Activated CD4-positive, alpha-beta T cell treated with anti-CD3 and anti-CD28 coated beads for 48 hours (primary cell): ENCODE measurements at places on chromosomes 5 and 9.

DNA sequence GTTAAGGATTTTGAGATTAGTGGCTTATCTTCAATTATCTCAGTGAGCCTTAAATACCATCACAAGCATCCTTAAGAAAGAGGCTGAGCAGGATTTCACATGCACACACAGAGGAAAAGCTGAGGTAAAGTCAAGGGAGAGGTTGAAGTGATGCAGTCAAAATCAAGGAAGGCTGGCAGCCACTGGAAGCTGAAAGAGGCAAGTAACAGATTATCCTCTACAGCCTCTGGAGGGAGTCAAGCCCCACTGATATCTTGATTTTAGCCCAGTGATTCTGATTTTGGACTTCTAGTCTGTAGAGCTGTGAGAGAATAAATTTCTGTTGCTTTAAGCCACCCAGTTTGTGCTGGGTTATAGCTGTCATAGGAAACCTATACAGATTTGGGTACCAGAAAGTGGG is 80.1 kb downstream of the ANKRD31 start:
- no peak for DNase-seq

DNA sequence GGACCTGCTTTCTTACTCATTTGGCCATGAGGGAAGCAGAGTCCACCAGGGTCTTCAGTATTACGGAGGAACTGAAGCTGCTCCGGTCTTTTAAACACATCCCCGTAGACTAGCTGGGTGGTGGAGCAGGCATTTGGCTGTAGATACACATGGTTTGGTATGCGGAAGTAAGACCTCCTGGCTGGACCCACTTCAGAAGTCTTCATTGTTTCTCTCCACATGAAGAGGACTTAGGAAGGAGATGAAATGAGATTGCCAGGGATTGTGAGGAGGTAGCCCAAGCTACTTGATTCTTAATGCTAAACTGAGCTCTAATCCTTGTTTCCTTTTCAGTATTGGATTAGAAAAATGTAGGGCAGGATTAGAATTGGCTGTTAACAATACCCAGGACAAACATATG is 32.9 kb downstream of the STXBP1 start:
- no peak for DNase-seq

- no peak for DNase-seq
Measured at GRCh38 chr5:102278231-102278630, 17.9 kb downstream of the SLCO4C1 start.

GRCh38 chr9:95157481-95158151 is 159.9 kb downstream of the FANCC start:
- no peak for DNase-seq

DNA sequence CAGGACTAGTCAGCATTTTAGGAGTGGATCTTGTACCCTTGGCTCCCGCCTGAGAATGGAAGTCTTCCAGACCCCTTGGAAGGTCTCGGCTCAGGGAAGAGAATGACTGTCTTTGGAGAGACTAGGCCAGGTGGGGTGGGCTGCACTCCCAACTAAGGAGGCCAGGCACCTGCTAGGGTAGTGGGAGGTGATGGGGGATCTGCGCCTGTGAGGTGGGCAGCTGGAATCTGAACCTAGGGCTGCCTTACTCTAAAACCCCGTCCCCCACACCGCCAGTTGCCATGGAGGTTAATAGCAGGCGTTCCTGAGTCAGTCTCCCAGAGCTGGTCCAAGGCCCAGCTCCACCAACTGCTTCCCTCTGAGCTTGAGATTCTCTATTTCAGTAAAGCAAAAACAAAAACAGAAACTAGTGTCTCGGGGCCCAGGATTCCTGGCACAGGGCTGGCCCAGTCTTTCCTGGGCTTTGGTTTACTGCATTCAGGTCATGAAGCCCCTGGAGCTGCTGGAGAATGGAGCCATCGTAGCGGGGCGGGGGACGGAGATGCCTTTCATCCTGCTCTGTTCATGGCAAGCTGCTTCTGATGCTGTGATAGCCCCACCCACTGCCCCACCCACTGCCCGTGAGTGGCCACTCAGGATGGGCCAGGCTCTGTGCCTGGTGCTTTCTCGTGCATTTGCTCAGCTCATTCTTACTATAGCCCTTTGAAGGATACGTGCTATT is 57.5 kb downstream of the DAB2IP start:
- no peak for DNase-seq

GRCh38 chr9:21506626-21507482 is 24.7 kb upstream of the IFNE start:
- DNase-seq: no peak

DNA sequence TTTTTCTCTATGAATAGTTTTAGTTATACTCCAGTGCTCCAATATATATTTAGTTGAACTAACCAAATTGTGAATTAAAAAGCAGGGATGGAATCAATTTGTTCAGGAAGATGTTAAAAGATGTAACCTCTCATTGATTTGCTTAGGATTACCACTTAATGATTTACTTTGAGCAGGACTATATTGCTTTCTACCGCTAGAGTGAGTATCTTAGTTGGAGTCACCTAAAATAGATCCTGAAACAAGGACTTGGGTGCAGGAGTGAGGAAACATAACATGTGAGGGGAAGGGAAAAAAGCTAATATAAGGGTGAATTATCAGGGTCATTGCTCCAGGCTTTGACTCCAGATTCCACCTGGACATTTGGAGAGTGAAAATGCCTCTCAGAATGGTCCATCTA is 2277.4 kb upstream of the C9orf72 start:
- DNase-seq: no peak

GRCh38 chr5:144126707-144127106 is 43.8 kb downstream of the YIPF5 start:
- no peak for DNase-seq

DNA sequence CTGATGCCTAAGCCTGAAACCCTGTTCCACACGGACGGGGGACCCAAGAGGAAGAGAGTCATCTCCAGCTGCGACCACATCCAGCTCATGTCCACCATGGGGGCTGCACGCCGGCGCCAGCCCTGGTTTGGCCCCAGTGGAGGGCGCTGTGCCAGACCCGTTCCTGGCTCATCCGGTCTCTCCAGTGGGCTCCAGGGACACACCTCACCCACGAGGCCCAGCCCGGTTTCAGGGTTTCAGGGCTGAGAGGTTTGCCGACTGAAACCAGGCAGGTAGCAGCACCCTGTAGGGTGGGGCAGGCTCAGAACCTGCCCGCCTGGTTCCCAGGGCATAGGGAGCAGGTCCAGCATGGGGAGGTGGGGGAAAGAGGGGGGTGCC is 71.4 kb upstream of the STXBP1 start:
- no peak for DNase-seq

GRCh38 chr9:21470126-21470525 is 12.0 kb downstream of the IFNE start:
- DNase-seq: no peak

DNA sequence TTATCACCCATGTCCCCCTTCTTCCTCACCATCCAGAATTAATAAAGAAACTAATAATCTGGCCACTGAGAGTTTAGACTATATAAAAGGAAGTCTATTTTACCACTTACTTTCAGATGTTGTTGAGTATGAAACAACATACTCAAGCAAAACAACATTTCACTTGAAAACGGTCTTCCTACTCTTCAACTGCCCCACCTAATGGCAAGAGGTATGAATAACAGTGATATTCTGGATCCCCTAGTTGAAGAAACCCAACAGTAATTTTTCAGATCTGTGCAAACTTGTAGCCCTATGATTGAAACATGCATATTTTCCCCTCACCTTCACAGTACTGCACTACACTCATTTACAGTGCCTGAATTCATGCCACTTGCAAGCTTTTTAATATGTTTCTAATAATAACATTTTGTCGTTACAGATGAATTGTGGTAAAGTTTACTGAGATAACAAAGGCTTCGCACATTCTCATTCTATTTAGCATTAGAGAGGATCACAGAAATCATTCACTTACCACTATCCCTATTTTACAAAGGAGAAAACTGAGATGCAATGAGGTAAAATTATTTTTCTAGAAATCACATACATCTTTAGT is 267.9 kb upstream of the PDE4D start:
- DNase-seq: no peak

GRCh38 chr9:114532561-114533237 is 27.4 kb upstream of the WHRN start:
- DNase-seq: no peak

DNA sequence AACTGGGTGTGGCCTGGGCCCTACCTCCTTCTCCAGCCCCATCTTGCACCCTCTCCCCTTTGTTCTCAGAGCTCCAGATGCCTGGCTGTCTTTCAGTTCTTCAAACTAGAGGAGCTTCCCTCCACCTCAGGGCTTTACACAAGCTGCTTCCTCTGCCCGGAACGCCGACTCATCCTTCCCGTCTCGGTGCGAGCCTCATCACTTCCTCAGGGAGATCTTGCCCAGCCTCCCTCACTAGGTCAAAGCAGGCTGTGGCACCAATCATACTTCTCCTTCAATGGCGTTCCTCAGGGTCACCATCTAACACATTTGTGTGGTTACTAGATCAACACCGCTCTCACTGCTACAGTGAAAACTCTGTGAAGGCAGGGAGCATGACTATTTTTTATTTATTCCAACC is 56.2 kb upstream of the ZSWIM6 start:
- peak; percentile 56 for DNase-seq

GRCh38 chr9:85738509-85738908 is 3.2 kb downstream of the AGTPBP1 start:
- no peak for DNase-seq

GRCh38 chr9:108296056-108296455 is 559.7 kb downstream of the ACTL7B start:
- no peak for DNase-seq

DNA sequence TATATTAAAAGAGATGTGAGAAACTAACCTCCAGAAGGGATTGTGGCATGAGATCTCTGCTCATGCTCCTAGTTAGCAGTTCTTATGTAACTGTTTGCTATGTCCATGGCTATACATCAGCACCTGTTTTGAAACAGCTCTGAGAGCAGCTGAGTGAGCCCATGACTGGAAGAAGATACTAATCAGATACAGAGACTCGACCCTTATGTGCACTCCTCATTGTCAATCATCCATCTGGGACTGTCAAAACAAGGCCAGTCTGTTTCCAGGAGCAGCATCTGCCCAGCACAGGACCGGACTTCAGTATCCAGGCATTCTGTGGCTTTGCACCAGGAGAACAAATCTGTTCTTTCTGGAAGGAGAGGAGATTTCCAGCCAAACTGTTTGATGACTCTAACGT is 77.7 kb downstream of the EFNA5 start:
- no peak for DNase-seq

DNA sequence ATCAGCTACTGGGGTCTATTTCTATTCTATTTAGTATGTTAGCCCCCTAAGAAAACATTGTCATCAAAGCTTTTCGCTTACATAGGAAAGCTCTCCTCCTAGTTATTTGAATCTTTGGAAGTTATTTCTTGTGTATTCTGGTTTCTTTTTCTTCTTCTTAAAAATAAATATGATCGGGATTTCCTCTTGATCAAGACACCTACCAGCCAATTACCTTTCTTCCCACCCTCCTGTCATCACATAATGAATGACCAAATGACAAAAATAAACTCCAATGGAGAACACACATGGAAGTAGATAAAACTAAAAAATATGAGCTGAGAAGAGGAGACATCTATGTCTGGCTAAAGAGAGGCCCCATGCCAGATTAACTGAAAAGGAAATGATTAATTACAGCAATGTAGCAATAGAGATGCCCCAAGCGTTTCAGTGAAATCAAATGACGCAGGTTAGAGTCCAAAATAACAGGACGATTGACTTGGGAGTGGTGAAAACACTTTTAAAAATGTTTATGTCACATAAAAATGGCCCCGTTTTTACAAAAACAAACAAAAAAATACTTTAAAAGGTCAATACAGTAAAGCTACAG is 59.5 kb upstream of the PCSK1 start:
- DNase-seq: no peak
